ENCODE measurements at places on chromosomes 1 and 21.
A peak's percentile ranks its signal among the peaks of the same experiment; 100 is the strongest.

GRCh38 chr1:207941665-207942064 lies 30.7 kb upstream of the CD34 start:
- DNase-seq, result no peak

- peak; percentile 95 for DNase-seq
These were observed 60.7 kb downstream of the MORN1 start for GRCh38 chr1:2330519-2331199.

- DNase-seq, result no peak
These were observed 36.6 kb downstream of the FMO4 start for GRCh38 chr1:171350594-171350993.

GRCh38 chr1:17148950-17149608 lies 29.8 kb upstream of the PADI2 start:
- DNase-seq, result peak; percentile 32

DNA sequence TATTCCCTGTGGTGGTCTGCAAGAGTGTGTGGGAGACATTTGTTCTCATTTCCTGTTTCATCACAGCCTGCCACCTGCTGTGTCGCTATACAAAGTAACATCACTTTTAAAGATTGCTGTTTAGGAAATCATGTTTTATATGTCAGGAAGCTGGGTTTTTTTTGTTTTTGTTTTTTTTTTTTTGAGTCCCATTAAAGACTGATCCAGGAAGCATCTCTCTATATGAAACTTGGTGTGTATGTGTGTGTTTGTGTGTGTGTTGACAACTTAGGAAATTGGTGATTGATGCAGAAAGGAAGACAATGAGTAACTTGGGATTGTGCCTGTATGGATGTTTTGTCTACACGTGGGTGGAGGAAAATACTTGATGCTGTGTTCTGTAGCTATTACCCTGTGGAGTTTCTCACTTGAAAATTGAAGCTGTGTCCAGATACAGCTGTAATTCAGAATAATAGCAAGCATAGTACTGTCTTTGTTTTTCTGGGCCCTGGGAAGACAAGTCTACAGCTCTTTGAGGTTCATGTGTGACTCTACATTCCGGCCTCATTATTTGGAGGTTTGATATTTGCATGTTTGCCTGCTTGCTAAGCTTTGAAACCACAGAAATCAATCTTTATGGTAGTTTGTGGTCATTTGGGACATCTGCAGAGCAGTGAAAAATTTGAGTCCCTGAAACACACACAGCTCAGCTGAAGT lies 47.9 kb downstream of the LAMC1 start:
- peak; percentile 80 for DNase-seq

GRCh38 chr1:1929102-1929638 lies 10.1 kb upstream of the TMEM52 start:
- no peak for DNase-seq

- no peak for DNase-seq
These were observed 54.1 kb downstream of the LDLRAD2 start for GRCh38 chr1:21865943-21866706.

GRCh38 chr1:9204156-9204720 lies 30.3 kb upstream of the H6PD start:
- no peak for DNase-seq

DNA sequence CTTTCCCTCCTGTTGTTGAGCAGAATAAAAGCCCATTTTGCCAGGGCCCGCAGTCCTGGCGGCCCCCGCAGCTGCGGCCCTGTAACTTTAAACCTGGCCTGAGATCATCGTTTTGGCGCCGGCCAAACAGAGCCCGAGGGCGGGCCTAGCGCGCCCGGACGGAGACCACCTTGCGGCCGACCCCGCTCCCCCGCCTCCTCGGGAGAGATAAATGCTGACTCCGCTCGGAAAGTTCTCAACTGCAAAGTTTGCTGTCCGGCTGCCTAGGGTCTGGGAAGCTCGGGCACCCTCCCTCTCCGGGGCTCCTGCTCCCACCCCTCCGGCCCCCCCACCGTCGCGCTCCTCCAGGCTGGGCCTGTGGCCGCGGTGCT lies at the start of gene PDPN:
Gene PDPN, plus strand, starts transcription at position 238 of the 371 bp plus-strand sequence. CDS start 202 bp downstream, outside the sequence.
- no peak for DNase-seq

DNA sequence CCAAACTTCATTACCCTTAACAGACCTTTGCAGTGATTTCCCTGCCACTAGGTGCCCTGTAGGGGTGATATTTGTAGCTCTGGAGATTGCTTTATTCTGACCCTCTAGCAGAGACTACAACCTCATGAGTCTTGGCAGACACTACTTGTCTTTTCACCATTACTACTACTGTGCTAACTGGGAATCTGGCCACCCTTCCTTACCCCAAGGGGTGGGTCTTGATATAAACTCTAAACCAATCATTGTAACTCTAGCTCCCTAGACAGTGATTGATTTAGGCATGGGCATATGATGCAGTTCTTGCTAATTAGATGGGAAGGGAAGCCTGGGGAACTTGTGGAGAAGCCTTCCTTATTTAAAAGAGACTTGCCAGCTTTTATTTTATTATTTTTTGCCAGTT lies 3.9 kb downstream of the KPNA6 start:
- no peak for DNase-seq

GRCh38 chr1:21338573-21339355 lies 48.5 kb upstream of the ECE1 start:
- DNase-seq, result no peak

- peak; percentile 80 for DNase-seq
These were observed 71.3 kb downstream of the RPE65 start for GRCh38 chr1:68378296-68379084.

DNA sequence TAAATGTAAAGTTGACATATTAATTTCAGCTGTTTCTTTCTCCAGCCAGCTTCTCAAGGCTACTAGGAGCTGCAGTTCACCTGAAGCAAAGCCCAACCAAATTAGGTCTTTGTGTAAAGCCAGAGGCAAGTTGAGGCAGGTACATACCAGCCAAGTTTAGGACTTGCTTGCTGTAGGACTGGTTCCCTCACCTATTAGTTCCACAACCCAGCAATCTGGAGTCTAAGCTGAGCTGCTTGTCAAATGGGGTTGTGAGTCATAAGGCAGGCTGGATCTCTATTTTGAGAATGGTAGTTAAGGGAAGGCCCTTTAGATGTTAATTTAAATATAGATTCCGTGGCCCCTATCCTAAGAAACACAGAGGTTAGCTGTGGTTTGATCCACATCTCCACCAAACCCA lies 7.6 kb upstream of the FLG2 start:
- no peak for DNase-seq

DNA sequence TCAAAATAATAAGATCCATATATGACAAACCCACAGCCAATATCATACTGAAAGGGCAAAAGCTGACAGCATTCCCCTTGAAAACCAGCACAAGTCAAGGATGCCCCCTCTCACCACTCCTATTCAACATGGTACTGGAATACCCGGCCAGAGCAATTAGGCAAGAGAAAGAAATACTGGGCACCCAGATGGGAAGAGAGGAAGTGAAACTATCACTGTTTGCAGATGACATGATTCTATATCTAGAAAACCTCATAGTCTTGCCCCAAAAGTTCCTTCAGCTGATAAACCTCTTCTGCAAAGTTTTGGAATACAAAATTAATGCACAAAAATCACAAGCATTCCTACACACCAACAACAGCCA lies 442.7 kb downstream of the PTBP2 start:
- no peak for DNase-seq

DNA sequence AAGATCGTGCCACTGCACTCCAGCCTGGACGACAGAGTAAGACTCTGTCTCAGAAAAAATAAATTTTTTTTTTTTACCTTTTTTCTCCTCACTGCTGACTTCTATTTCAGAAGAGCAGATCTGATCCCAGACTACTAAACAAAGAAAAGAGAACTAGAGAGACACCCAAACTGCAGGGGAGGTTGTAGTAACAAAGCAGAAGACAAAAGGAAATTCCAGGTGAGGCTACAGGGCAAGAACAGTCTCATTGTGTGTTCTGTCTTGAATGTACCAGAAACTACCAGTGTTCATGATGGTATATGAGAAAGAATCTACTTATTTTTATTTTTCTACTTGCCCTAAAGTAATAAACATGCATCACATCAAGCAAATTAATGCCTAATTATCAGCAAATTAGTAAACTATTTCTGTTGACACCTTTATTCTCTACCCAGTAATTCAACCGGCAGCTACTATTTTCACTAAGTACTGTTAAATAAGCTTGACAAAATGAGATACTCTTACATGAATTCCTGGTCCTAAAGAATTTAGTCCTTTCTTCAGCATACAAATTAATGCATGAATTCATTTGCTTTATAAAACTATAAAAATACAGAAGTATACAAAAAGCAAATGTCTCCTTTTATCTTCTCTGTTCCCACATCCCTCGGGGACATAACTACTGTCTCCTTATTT lies 40.6 kb downstream of the ARID4B start:
- DNase-seq, result no peak

- no peak for DNase-seq
These were observed 1874.5 kb downstream of the MRPL39 start for GRCh38 chr21:23732776-23733175.

- DNase-seq, result no peak
These were observed 411.2 kb upstream of the USP24 start for GRCh38 chr1:55626326-55626725.

GRCh38 chr21:38140207-38140903 lies 116.4 kb upstream of the KCNJ15 start:
- no peak for DNase-seq

- DNase-seq, result peak; percentile 26
These were observed 39.6 kb upstream of the GPR153 start for GRCh38 chr1:6300342-6301048.

DNA sequence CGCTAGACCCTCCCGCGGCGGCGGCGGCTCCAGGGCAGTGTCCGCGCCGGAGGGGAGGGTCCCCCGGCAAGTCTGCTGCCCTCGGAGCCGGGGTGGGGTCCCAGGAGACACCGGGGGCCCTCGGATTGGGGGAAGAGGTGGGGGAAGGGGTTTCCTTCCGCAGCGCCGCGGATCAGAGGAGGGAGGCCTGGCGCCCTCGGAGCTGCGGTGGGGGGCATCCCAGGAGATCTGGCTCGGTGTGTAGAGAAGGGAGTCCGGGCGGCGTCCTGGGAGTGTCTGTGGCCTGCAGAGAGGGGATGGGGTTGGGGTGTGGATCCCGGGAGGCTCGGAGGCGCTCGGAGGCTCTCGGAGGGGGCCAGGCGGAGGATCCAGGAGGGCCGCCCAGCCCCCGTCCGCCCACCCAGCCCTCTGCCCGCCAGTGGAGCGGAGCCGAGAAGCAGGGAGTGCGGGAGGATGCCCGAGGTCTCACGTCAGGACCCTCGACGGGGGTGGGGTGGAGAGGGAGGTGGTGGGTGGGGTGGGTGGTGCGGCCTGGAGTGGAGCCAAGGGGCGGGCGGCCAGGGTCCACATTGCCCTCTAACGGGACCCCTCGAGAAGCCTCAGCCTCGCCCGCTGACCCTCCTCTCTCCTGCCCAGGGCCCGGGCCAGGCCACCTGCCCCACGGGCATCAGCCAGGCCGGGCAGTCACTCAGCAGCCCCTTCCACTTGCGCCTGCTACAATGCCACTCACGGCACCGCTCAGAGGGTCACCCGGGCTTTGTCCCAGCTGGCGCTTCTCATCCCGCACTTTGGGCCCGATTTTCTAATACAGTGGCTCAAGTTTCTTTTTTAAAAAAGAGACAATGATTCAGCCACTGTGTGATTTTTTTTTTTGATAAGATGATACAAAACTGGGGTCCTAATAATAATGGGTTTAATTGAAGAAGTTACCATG lies 60.2 kb upstream of the ARHGEF16 start:
- DNase-seq, result no peak

DNA sequence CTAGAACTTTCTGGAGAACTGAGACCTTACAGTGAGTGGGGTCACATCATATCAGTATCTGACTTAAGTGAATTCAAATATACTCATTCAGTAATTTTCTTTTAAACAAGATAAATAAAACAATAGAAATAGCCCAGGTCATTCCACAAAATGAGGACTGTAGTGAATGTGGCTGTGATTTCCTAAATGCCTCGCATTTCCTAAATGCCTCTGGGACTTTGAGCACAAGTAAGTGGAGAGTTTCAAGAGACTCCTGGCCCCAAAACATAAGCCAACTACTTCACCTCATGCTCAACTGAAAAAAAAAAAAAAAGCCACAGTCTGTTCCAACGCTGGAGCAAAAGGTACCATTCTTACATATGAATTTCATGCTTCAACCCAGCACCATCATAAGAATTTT lies 81.5 kb downstream of the ZNF281 start:
- DNase-seq, result peak; percentile 40

GRCh38 chr21:17901458-17902079 lies 82.4 kb upstream of the C21orf91 start:
- no peak for DNase-seq

- DNase-seq, result no peak
These were observed 791 bp upstream of the PIK3R3 start for GRCh38 chr1:46133181-46133658.

DNA sequence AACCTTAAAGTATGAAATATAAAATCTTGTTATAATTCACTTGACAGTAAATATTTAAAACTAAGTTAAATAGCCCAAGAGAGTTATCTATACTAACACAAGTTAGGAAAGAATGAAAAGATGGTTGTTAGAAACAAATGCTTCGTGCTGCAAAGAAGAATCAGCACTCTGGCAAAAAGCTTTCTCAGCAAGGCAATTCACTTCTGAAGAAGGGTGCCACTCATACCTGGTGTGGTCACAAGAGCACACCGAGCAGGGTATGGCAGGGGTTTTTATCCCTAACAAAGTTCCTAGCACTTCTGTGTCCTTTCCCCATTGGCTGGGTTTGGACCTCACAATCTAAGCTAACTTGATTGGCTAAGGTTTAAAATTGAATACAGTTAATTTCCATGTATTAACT lies 121.0 kb downstream of the MAGI3 start:
- no peak for DNase-seq

- no peak for DNase-seq
These were observed 7.3 kb downstream of the NIBAN1 start for GRCh38 chr1:184966989-184967388.

DNA sequence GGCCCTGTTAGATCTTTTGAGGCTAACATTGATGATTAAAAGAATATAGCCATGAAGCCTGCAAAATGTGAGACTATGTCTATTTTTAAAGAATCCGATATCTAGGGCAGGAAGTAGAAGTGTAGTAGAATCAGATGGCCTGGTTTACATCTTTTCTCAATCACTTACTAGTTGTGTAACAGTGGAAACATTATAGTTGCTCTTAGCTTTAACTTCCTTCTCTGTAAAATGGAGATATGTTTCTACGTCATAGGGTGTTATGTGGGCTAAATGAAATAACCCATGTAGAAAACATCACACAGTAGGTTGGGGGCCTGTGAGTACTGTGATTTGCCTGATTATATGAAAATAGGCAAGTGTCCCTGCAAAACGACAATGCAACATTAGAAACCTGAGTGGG lies 4.4 kb upstream of the IGFN1 start:
- no peak for DNase-seq

DNA sequence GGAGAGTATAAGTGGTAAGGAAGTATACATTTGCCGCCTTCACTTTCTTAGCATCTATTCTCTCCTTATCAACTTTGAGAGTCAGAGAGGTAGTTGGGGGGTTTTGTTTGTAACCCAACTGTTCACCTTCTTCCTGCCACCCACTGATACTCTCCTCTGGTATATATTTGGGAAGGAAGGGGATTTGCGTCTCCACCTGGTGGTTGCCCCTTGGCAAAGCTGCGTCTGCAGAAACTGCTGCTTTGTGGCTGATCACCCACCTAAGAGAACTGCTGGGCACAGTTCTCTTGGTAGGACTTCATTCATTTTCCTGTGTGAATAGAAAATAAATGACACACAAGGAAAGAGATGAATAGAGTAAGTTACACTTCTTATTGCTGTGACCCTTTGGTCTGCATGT lies 87.0 kb downstream of the SYT14 start:
- DNase-seq, result no peak

Data from fibroblast of skin of back (primary cell).